ENCODE measurements at places on chromosomes 7 and 10.

- peak; percentile 10 for DNase-seq
Observed at GRCh38 chr10:71623098-71623985, 96.2 kb downstream of the C10orf105 start.

DNA sequence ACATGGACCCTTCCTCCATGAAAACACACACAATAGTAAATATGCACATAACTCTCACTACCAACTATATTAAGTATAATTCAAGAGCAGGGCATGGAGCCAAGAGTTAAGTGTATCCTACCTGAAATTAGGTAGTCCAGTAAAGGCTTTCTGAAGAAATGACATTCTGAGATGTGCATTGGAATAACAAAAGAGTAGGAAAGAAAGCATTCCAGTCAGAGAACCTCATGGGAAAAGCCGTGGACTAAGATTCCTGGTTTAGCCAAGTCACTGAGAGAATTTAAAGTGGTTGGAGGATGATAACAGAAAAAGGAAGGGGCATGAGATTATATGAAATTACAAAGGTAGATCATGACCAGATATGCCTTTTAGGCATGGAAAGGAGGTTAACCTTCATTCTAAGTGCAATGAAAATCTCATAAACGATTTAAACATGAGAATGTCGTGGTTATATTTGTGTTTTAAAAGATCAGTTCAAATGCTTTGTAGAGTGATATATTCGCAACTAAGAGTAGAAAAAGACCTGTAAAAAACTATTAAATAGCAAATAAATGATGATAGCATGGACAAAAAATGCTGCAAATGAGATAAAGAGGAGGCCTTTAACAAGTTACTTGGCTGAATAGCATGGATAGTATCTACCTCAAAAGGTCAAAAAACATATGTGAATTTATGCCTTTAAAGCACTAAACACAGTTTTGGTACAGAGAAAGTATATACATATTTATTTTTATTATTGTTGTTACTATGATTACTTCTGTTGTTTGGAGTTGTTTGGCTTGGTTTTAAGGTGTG is 767.4 kb upstream of the GHITM start:
- no peak for DNase-seq

GRCh38 chr10:116324227-116324950 is at the start of gene CCDC172:
Gene CCDC172 (plus strand): TSS chr10:116324448. CDS start chr10:116325012, 564 bp downstream.
- no peak for DNase-seq

DNA sequence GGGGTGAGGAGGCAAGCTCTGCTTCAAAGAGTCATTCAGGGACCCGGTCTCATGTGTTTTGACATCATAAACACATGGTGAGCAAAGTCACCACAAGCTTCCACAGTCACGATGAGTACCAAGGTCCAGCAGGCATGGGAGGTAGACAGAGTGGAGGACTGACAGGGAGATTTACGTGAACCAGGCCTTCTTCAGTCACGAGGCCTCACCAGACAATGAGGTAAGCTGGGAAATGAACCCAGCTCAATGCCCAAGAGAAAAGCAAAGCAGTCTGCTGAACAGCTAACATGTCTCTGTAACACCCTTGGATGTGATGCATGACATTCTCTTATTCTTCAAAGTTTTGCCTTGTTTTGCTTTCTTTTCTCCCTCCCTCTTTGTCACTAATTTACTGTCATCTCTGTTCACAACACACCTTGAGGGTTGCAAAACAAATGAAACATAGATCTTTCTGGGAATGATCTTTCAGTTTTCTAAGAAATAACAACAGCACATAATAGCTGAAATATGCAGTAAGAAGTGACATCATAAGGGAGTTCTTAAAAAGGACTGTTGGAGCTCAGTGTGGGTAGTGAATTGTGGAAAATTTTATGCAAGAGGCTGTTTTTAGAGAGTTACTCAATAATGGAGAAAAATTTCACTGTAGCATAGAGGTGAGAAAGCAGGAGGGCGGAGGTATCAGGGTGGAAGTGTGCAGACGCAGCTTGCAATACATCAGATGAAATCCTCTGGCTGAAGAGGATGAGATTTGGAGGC is 9.0 kb downstream of the PPP1R17 start:
- DNase-seq: no peak

- peak; percentile 37 for DNase-seq
Observed at GRCh38 chr10:1043532-1043995, 5.4 kb downstream of the IDI1 start.

DNA sequence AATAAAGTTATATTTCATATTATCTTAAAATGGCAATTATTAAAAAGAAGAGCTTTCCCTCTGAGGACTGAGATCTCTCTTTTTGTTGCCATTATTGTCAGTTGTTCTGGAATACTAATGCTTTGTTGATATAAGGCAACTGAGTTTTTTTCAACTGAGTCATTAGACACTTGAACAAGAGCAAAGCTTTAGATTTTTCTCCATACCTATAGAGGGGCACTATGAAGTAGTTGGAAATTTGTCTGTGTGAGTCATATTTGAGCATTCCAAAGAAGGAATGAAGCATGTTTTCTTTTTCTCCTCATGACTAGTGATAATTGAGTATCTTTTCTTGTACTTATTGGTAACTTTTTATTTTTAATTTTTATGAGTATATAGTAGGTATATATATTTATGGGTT is 24.5 kb downstream of the RPA3 start:
- no peak for DNase-seq

- no peak for DNase-seq
Observed at GRCh38 chr10:101485681-101486554, 102.1 kb downstream of the POLL start.

DNA sequence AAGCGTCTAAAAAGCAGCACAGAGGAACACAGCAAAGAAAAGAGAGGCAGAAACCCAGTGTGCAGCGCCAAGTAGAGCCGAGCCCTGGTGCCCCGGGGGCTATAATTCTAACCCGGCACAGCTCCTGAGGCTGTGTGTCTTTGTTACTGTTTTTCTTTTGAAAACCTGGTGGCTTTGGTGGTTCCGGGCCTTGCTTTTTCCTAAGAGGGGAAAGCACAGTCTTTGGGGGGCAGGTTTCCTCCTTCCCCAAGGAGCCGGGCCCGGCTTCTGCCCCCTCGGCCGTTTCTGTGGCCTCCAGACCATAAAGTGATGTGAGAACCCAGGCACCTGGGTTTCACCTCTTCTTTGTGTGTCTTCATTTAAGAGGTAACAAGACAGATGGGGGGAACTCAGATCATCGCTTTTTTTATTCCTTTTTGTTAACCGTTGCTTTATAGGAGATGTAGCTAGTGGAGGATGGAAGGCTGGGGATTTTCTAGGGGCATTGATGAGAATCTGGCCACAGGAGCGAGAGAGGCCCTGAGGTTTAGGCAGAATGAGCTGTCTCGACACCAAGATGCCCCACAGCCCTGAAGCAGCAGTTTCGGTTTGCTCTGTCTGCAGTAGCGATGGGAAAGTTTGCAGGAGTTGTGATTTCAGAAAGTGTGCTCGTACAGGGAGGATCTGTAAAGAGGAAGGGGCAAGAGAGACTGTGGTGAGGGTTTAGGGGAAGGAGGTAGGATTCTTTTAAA is 367.8 kb upstream of the GALNT17 start:
- peak; percentile 8 for DNase-seq

- DNase-seq: no peak
Observed at GRCh38 chr10:31762316-31762715, 166.3 kb downstream of the ARHGAP12 start.

- no peak for DNase-seq
Observed at GRCh38 chr7:27842094-27842692, 102.2 kb downstream of the TAX1BP1 start.

DNA sequence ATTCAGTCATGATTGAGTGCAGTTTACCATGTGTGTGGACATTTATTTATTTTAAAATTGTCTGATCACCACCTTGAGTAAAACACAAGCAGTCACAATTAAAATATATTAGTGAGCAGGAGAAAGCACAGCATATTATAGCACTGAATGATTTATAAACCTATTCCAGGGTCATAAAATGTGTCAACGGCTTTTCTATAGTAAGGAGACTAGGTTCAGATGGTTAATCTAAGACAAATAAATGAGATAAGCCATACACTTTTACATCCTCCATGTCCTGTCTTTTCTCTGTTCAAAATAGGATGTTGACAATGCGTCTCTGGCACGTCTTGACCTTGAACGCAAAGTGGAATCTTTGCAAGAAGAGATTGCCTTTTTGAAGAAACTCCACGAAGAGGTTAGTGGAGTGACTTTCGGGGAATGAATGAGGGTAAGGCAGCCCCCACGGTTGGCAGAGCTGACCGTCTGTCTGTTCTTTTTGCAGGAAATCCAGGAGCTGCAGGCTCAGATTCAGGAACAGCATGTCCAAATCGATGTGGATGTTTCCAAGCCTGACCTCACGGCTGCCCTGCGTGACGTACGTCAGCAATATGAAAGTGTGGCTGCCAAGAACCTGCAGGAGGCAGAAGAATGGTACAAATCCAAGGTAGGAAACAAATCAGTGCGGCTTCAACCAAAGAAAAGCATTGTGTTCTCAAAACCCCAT is 5.4 kb downstream of the VIM start:
- DNase-seq: no peak

GRCh38 chr10:14519785-14520184 is 189.1 kb upstream of the FRMD4A start:
- no peak for DNase-seq

- DNase-seq: no peak
Observed at GRCh38 chr10:126468876-126469643, 80.8 kb upstream of the ADAM12 start.

GRCh38 chr7:51251290-51251689 is 65.3 kb downstream of the COBL start:
- DNase-seq: no peak

DNA sequence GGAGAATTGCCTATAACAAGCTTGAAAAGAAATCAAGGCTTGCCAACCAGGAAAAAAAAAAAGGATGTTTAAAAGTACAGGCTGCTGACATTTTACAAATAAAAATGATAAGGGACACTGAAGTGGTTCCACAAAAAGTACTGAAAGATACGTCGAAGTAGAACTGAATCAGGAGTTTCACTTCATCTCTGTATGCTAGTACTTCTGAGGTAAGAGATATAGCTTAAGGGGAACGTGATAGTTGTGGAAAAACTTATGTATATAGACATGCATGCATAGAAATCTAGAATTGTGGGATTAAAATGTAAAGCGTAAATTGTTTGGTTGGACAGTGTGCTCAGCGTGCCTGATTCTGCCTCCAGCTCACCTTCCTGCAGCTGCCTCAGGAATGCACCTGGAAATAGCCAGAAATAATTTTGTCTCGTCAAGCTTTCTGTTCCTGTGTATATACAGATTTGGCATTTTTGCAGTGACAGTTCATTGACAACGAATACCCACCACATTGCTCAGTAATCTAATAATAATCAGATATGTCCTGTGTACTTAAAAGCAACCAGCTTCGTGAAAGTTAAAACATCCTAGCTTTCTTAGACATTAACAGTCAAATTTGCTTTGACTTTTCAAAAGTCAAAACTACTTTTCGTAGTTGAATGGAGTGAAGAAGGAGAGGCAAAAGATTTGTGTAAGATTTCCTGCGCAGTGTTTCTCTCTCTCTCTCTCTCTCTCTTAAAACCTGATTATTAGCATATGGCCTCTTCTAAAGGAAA is 1.4 kb downstream of the SOSTDC1 start:
- DNase-seq: no peak

- DNase-seq: peak; percentile 49
Observed at GRCh38 chr10:91798649-91799611, 704 bp downstream of the TNKS2 start.

DNA sequence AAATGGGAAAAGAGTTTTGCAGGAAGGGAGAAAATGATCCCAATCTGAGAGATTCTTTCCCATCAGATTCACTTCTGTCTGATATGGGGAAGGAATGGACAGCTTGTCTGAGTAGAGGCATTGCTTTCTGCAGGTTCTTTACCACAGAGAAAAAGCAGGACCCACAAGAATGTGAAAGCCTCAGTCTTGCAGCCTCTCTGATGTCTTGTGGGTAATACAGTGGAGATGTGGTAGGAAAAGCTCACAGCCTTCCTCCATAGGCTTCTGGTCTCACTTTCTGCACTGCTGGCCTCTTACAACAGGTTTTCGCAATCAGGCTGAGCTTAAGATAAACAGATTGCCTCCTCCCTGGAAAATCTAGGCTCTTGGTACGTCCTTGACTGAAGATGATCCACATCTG is 551 bp downstream of the IFIT1 start:
- DNase-seq: no peak

- DNase-seq: no peak
Observed at GRCh38 chr10:68099736-68100135, 9.6 kb upstream of the MYPN start.

DNA sequence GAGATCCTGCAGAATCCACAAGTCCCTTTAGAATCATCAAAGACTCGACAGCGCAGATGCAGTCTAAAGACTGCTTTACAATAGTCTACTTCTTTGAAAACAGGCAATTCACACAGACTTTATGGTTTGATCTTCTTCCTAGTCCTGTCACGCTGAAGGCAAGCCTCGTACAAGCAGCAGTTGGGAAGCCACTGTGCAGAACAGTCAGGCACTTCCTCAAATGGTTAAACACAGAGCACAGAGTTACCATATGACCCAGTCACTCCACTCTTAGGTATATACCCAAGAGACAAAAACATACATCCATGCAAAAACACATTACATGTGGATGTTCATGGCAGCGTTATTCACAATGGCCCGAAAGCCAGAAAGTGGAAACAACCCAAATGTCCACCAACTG is 41.4 kb downstream of the LRRC20 start:
- DNase-seq: no peak

DNA sequence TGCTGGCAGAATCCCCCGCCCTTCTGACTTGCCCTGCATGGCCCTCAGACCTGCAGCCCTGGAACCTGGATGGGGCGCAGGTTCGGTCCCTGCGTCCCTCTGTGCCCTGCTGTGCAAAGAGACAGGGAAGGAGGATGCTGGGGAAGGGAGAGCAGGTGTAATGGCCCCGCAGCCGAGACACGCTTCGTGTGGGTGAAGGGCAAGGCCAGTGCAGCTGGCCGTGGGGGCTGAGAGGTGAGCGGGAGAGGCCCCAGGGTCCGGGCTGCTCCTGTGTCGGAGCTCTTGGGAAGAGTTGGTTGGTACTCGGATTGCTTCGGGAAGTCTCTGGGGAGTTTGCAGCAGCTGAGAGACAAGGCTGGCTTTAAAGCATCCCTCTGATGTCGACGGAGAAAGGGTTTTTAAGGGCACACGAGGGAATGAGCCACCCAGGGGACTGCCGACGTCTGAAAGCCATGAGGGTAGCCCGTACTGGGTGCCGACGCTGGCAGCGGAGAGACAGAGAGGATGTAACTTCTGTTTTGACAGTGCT is 6.5 kb downstream of the ELFN1 start:
- no peak for DNase-seq

- DNase-seq: no peak
Observed at GRCh38 chr7:115827305-115828045, 203.1 kb downstream of the TFEC start.

- DNase-seq: no peak
Observed at GRCh38 chr7:42176724-42177101, 60.3 kb downstream of the GLI3 start.

DNA sequence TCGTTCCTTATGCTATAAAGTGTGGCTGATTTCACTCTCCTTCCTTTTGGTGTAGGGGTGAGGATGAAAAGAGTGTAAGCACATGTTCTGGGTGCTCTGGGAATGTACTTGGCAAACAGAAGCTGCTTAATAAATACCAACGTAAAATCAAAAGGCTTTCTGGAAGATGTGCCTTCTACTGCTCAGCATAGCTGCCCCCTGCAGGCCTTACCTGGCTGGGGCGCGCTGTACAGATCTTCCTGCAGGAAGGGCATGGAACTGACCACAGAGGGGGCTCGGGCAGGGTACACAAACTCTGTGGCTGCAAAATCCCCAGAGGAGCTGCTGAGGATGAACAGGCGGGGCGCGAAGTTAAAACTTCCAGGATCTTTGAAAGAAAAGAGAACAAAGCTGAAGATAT is 169.4 kb downstream of the SVIL start:
- DNase-seq: no peak
